ENCODE measurements at places on chromosomes 5 and 9. TPM values are rescaled to one million over a fixed set of nuclear protein-coding genes. Genes with fewer than 3 reads are reported as not detected.

CDC20B gene
- total RNA-seq: not detected

DNA sequence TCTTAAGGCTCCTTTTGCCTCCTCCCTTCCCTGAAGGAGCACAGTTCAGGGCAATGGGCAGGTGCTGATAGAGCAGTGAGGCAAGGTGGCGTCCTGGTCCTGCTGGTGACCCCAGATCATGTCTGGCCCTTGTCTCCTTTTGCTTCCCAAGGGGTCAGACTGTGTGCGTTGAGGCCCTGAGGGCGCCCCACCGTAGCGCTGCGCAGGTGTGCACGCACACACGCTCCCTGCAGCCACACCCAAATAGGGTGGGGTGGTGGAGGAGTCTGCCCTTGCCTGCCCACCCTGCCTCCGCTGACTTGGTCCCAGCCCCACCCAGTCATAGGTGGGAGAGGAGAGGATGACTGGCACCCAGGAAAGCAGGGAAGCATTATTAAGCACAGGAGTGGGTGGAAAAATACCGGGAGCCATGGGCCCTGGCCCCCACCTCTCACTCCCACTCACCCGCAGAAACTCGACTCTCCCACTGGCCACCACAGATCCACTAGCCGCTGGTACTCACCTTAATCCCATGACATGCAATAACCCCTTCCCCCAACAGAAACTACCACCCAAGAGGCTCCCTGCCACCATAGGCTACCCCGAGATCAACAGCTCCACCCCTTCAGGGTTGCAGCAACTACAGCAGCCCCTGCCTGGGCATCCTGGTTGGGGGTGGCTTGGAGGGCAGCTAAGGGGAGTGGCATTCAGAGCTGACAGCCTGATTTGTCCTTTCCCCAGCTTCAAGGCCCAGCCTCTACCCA lies 16.7 kb downstream of the PDLIM4 start:
- DNase-seq: no peak

DNA sequence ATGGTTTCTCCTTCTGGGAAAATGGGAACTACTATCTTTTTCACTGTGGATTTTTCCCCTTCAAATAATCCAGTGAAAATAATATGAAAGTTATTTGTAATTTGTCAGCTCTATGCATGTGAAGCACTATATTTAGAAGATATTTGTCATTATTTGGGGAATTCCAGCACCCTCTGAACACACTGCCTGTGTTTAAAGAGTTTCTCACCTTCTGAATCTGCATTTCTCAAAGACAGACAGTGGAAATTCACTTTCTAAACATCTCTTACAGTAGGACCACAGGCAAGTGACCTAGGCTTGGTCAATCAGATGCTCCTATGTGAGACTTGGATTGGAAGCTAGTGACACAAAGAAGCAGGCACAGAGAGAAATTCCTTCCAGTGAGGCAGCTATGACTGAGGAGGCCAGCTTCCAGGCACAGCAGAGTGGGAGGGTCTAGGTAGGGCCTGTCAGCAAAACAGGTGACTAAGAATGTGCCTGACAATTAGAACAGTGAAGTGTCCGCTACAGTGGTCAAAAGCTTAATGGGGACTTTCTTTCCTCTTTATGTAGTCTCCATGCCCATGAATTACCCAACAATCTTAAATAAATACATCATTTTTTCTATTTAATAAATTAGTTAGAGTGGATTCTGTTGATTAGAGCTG lies 167.2 kb downstream of the HMHB1 start:
- no peak for DNase-seq

GNG10 gene
- total RNA-seq: 69.3 TPM

DNA sequence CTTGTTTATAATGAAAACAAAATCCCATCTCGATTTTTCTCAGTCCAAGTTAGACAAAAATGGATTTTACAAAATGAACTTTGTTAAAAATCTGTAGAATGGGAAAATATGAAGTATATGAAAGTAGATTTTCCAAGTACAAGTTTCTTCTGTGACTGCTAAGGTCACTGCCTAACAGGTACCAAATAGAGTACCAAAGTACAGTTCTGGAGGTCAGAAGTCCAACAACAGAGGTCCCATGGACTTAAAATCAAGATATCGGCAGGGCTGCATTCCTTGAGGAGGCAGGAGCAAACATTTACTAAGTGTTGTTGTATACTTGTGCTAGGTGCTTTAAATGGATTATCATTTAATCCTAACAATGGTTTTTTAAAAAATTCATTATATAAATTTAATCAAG lies 5.9 kb downstream of the YTHDC2 start:
- no peak for DNase-seq

SH3PXD2B gene
- 62.4 TPM for total RNA-seq
